ENCODE measurements at places on chromosomes 12 and 14.
A peak's percentile ranks its signal among the peaks of the same experiment; 100 is the strongest.

DNA sequence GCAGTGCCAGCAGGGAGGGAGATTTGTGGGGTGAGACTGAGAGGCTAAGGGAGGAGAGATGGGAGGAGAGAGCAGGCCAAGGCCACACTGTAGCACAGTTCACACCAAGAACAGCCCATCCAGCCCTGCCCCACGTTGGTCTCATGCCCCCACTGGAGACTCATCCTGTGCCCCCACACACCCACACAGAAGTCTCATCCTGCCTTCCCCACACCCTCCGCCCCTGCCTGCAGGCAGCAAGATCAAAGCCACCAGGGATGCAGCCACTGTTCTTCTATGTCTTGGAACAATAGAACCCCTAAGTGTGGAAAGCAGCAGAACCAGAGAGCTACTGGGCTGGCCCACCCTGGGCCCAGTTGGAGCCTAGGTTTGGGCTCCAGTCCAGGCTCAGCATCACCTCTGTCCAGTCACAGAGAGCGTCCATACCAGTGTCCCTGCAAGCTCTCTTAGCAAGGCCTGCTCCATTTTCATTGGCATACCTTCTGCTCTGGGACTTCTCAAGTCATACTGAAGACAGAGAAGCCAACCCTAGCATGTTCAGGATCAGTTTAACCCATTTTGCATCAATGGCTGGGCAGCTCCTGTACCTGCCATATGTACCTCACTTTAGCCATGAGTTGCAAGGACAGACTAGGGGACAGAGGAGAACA lies 31.7 kb upstream of the HDAC7 start:
- no peaks in the 10 kb centered on the region for H3K4me1 ChIP-seq
- H3K36me3 ChIP-seq, result no peaks in the 10 kb centered on the region
- no peak overlapping the region for H3K4me3 ChIP-seq
- no peak for DNase-seq

GRCh38 chr12:3035815-3036702 lies 41.1 kb upstream of the TSPAN9 start:
- H3K27ac ChIP-seq, result no peak overlapping the region
- H3K4me1 ChIP-seq, result no peaks in the 10 kb centered on the region

- DNase-seq, result peak; percentile 2
- H3K4me3 ChIP-seq, result no peak overlapping the region
- no peaks in the 10 kb centered on the region for H3K4me1 ChIP-seq
- H3K27ac ChIP-seq, result no peak overlapping the region
- no peaks in the 10 kb centered on the region for H3K27me3 ChIP-seq
Measured at GRCh38 chr12:48084066-48084465, 21.8 kb downstream of the SENP1 start.

DNA sequence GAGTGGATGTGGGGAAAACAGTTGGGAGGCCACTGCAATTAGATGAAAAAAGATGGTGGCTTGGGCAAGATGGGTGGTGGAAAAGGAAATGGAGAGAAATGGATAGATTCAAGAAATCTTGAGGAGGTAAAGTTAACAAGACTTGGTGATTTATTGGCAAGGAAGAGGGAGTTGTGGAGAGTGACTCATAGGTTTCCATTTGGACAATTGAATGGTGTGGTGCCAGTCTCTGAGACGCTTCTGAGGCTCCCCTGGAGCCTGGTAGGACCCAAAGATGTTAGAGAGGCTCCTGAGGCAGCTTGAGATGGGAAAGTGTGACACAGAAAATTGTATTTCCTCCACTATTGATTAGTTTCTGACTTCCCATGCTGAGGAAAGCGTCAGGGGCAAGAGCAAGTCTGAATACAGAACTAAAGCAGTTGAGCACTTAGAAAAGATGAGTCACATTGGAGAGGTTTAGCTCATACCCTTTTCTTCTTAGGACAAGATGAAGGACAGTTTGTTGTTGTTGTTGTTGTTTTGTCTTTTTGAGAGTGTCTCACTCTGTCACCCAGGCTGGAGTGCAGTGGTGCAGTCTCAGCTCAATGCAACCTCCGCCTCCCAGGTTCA lies 4.5 kb downstream of the PRPF40B start:
- H3K4me3 ChIP-seq, result no peak overlapping the region
- no peak for DNase-seq
- no peaks in the 10 kb centered on the region for H3K4me1 ChIP-seq
- no peak overlapping the region for H3K27ac ChIP-seq
- H3K27me3 ChIP-seq, result no peaks in the 10 kb centered on the region

- peaks cover 3% of the 10 kb centered on the region for H3K4me1 ChIP-seq
- no peak overlapping the region for H3K4me3 ChIP-seq
- no peak for DNase-seq
- no peaks in the 10 kb centered on the region for H3K27me3 ChIP-seq
- no peaks in the 10 kb centered on the region for H3K36me3 ChIP-seq
Measured at GRCh38 chr12:129067491-129067890, 214.2 kb downstream of the GLT1D1 start.

GRCh38 chr14:95317817-95318343 lies 1.8 kb downstream of the CLMN start:
- no peak for DNase-seq
- no peaks in the 10 kb centered on the region for H3K27me3 ChIP-seq
- H3K36me3 ChIP-seq, result no peaks in the 10 kb centered on the region
- no peak overlapping the region for H3K27ac ChIP-seq
- peaks cover 19% of the 10 kb centered on the region for H3K4me1 ChIP-seq
- H3K4me3 ChIP-seq, result no peak overlapping the region

- no peak overlapping the region for H3K4me3 ChIP-seq
- no peak overlapping the region for H3K27ac ChIP-seq
- no peaks in the 10 kb centered on the region for H3K4me1 ChIP-seq
- no peak for DNase-seq
Measured at GRCh38 chr14:58812050-58812910, 174.5 kb downstream of the DACT1 start.
